ENCODE measurements at places on chromosomes 13 and 19. TPM values are rescaled to one million over a fixed set of nuclear protein-coding genes. Genes with fewer than 3 reads are reported as not detected.

- no peak for DNase-seq
These were observed 844.9 kb downstream of the OLFM4 start for GRCh38 chr13:53873558-53873957.

DNA sequence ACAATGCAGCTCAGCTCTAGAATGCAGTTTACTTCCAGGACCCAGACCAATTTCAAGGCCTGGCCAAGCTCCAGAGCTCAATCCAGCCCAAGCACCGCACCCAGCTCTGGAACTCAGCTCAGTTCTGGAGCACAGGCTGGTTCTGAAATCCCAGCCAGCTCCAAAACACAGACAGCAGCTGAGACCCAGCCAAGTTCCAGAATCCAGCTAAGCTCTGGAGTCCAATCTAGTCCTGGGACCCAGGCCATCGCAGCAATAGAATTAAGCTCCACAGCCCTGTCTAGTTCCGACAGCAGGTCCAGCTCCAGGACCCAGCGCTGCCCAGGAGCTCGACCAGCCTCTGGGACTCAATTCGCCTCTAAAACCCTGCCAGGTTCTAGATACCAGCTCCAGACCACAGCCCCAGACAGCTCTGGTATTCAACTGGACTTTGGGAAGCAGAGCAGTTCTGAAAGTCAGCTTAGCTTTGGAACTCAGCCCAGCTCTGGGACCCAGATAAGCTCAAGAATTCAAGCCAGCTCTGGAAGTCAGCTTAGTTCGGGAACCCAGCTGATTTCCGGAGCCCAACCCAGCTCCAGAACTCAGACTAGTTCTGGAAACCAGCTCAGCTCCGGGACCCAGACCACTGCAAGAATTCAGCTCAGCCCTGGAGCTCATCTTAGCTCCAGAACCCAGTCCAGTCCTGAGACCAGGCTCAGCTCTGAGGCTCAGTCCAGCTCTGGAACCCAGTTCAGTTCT, 6.8 kb downstream of the GIPC3 start:
- no peak for DNase-seq

DNA sequence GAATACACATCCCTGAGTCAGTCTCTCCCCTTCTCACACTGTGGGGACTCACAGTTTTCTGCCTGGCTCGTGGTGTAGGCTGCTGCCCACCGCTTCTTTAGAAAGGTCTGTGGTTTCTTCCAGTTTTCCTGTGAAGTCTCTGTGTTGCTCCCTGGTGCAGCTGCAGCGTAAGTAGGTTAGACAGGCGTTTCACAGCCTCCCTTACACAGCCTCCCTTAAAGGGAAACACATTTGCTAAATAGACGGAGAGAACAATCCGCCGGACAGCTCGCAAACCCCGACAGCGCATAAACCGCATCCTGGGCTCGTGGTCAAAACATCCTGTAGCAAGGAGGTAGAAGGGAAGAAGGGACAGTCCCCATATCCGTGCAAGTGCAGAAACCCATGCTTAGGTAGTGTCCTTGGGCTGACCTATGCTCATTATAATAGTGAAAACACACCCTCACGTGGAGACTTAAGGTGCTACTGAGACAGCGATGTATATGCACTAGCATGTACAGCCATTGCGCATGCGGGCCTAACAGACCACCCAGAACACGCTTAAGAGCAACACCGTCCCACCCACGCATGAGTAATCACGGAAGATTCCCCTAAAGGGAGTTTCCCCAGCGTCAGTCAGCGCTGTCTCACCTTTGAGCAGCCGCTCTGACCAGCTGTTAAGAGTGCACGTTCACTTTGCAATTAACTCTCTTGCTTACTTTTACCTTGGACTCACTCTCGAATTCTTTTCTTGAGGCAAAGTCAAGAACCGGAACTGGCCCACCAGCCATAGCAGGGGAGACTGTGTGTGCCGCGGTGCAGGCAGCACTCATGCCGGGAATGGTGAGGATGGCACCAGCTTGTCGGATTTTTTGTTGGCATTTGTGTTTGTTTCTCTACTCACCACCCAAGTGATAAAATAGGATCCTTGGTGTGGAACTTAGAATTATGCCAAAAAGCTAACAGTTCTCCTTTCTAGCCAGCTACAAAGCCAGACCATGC, 16.6 kb downstream of the SIGLEC8 start:
- DNase-seq = peak; percentile 13

DNA sequence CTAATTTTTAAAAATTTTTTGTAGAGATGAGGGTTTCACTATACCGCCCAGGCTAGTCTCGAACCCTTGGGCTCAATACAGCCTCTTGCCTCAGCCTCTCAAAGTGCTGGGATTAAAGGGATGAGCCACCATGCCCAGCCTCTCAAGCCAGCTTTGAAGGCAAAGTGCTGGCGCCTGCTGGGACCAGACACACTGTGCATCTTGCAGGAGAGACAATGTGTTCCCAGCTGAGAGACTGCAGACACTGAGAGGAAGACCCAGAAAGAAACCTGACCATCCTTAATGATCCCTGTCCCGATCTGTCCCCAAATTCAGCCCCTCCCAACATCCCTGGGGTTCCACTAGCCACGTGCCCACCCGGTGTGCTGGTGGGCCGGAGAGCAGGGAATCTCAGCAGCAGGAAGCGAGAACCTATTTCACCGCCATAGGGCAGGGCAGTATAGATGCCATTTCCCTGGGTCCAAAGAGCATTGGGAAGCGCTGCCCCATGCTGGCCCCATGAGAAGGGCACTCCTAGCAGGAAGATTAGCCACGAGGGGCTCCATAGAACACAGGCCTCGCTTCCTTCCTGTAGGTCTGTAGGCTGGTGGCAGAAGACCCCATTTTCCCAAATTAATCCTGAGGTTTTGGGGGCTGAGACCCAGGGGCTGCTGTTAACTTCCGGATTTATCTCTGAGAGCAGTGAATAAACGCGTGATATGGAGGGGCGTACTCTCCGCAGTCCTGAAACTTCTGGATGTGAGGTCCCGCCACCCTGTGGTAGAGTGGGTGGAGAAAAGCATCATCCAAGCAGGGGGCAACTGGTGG, 968 bp downstream of the RAVER1 start:
- DNase-seq = no peak

GRCh38 chr13:100796463-100796862, 121.9 kb upstream of the TMTC4 start:
- no peak for DNase-seq

- DNase-seq = no peak
These were observed 855 bp downstream of the UNC13A start for GRCh38 chr19:17687141-17687856.

DNA sequence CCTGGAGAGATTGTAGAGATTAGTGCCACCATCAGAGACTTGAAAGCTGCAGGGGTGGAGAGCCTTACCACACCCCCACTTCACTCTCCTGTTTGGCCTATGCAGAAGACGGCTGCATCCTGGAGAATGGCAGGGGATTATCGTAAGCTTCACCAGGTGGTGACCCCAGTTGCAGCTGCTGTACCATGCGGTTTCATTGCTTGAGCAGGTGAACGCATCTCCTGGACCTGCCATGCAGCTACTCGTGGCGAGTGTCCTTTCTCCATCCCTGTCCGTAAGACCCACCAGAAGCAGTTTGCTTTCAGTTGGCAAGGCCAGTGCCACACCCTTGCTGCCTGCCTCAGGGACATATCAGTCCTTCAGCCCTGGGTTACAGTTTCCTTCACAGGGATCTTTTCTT, 21.2 kb downstream of the PPP5C start:
- no peak for DNase-seq

DNA sequence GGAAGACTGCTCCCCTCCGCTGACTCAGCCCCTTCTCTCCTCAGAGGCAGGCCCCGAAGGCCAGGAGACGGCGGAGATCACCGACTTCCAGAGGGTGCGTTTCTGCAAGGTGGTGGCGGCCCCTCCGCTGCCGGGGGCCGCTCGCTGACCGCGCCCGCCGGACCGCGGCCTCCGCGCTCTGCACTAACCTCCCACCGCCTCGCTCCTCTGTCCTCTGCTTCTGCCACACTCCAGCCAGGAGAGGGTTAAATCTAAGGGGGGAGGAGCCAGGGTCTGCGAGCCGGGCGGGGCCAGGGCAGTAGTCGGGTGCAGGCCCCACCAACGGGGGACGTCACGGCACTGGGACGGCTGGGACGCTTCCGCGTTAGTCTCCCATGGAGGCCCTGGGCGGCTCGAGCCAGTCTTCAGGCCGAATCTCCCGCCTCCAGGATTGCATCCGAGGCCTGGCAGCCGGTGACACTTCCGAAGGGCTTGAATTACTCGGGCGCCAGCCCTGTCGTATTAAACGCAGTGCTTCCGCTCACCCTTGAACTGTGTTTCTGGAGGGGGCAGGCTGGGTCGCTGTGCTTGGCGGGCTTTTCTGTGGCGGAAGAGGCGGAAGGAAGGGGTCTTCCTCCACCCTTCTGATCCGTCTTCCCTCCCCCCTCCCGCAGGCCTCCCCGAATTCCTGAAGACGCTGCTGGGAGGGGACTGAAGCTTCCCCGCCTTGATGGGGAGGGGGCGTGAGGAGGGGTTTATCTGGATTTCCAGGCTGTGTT, 1.2 kb upstream of the INAFM1 start:
- peak; percentile 99 for DNase-seq

DNA sequence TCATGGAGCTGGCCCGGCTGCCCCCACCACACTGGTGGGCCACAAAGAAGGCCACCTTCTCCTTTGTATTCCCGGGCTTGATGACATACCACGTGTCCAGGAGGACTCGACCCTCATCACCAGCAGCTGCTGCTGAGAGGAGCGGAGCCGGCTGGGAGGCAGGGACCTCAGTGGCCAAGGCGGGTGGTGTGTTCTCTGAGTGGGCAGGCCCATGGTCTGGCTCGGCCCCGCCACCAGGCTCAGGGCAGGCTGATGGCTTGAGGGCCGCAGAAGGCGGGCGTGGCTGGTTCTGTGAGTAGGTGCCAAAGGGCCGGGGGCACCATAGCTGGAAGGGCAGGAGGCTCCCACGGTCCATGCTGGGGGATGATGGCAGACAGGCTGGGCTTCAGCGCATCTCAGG, 17.6 kb downstream of the FBXO46 start:
- DNase-seq = no peak

DNA sequence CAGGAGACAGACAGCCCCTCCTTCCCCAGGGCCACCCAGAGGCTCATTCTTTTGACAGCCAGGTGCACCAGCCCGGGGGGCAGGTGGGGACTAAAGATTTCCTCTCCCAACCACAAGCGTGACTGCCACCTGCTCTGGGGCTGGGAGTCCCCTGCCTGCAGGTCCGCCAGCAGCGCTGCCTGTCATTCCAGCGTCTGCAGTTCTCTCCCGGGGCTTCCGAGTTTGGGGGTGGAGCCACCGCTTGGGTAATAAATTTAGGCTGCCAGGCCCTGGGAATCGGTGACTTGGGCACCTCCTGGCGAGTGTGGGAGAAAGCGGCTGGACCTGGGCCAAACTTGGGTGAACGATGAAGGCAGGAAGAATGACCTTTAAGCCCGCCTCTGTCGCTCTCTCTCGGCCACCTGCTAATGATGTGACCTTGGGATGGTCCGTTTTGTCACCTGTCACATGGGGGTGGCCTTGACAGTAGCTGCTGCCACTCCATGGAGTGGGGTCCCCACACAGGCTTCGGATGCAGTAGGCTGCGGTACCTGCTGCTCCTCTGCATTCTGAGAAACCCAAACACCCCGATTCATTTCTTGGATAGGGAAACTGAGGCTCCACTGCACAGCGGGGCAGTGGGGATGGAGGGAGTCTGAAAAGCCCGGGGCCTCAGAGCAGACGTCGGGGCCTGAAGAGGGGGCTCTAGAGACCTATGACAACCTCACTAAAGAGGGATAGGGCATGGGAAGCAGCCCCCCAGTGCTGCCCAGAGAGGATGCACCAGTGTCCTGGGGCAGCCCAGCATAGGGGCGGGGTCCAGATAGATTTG, 12.8 kb downstream of the FUT6 start:
- peak; percentile 76 for DNase-seq

GRCh38 chr13:27170516-27171243, 931 bp downstream of the USP12 start:
- DNase-seq = peak; percentile 82

GRCh38 chr19:42332059-42332458, 6.6 kb downstream of the MEGF8 start:
- no peak for DNase-seq

DNA sequence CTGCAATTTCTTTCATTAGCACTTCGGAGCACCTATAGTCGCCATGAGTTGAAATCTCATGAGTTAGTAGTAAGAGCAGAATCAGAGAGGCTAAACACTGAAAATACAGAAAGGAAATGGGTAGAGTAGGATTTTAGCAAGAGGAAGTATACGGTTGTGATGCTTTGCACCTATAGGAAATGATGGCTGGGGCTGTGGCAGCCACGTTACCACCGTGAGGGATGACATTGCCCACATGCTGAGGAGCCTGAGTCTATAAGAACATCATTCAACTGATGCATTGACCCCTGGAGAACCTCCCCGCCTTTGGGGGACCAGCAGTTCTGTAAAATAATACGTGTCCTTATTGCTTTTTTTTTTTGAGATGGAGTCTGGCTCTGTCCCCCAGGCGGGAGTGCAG, 20.4 kb downstream of the FAM187B start:
- DNase-seq = no peak

DNA sequence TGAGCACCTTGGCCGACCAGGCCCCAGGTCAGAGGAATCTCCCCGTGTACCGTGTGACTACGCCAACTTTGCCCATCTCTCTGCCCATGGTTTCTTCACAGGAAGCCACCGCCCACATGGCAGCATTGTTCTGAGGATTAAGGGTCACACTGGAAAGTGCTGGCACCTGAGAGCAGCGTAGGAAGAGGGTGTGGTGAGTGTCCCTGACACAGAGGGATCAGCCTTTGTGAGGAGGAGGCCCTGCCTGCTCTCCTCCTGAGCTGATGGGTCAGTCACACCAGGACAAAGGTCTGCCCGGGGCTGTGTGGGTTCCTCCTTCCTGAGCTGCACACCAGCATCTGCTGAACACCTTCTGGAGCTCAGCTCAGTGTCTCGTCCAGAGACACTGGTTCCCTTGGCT, 32.2 kb upstream of the SLC15A1 start:
- DNase-seq = peak; percentile 57

GRCh38 chr13:80196756-80197155, 144.2 kb downstream of the SPRY2 start:
- DNase-seq = no peak

GRCh38 chr19:50376166-50377050, at the start of gene NR1H2:
TSS of gene NR1H2 (plus strand) at chr19:50376457. CDS start at chr19:50377606, 1,149 bp downstream.
- DNase-seq = peak; percentile 99

- DNase-seq = no peak
These were observed 53.3 kb upstream of the SLC7A1 start for GRCh38 chr13:29648760-29649159.

GRCh38 chr13:99847318-99847750, 124.2 kb downstream of the ZIC5 start:
- no peak for DNase-seq

Gene RGS9BP
- 1.0 TPM for total RNA-seq

Gene CLIP3
- total RNA-seq = 0.13 TPM

Gene MYPOP
- total RNA-seq = 10.2 TPM

Gene ZNF541
- total RNA-seq = not detected

Gene ZNF66
- 0.16 TPM for total RNA-seq

Gene EDNRB
- not detected for total RNA-seq

Gene LRRC63
- total RNA-seq = not detected

Gene PRR36
- total RNA-seq = 1.6 TPM
